HTR-8/SVneo (cell line): ENCODE measurements at places on chromosomes 5 and 9.

GRCh38 chr5:173638126-173639040 lies 21.9 kb upstream of the BOD1 start:
- DNase-seq = no peak

DNA sequence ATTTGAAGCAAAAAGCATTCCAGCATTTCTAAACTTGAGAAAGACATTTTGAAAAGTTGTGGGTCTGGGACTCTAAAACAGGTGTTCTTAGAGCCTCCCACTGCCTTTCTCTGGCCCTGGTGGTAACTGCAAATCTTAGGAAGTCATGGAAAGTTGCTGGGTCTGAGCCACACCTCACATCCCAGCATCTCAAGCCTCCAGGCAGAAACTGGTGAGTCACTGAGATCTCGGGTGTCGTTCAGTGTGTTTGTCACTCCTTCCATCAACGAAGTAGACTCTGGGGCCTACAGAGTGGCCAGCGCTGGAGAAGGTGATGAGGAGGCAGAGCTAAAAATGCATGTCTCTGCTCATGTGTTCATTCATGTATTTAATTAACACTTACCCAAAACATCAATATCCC lies 59.6 kb upstream of the C5orf58 start:
- DNase-seq = peak; percentile 67

DNA sequence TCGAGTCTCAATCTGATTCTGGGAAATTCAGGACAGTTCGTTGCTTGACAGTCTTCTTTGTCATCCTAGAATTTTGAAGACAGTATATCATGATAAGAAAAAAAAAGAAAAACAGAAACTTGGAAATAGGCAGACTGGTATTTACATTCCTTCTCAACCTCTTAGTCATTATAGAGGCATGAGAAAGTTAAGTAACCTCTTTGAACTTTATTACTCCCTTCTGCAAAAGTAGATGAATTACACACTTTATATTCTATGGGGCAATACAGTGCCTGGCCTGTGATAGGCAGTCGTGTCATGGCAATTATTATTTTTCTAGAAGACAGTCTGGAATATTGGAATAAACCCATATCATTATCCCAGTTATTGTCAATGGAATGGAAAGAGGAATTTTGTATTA lies 828.9 kb downstream of the TLR4 start:
- peak; percentile 1 for DNase-seq

- DNase-seq = no peak
Measured at GRCh38 chr9:99031994-99032393, 72.9 kb upstream of the TGFBR1 start.

- no peak for DNase-seq
Measured at GRCh38 chr5:175772747-175773533, 98.4 kb upstream of the CPLX2 start.

DNA sequence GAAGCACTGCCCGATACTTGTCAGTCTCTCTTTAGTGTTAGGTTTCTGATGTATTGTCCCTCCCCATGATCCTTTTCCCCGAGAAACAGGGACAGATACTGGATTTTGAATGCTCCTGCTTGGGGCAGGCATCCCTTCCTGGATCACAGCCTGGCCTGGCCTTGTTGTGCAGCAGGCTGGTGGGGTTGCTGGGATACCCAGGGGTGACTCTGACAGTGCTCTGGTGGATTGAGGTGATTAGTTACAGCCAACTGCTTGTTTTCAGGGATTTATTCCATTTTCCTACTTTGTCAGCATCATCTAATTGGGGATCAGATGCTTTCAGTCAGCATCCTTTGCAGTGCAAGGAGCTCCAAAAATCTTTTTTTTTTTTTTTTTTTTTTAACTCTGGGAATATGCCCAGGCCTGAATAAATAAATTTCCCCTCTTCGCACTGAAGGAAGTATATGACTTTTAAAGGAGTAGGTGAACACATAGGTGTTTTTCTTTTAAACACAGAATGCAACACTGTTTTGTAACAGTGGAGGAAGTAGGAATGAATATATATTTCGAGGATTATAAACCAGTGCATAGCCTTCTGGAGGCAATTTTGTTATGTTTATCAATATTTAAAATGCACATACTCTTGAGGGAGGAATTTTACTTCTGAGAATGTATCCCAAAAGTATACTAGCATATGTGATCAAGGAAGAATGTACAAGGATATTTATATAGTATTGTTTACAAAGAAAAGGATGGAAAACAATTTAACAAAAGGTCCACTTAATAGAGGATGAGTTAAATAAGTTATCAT lies 127.3 kb upstream of the ELL2 start:
- no peak for DNase-seq

- DNase-seq = no peak
Measured at GRCh38 chr5:139740138-139740991, 55.2 kb upstream of the PSD2 start.

- DNase-seq = no peak
Measured at GRCh38 chr5:172690258-172691075, 49.4 kb downstream of the NEURL1B start.

DNA sequence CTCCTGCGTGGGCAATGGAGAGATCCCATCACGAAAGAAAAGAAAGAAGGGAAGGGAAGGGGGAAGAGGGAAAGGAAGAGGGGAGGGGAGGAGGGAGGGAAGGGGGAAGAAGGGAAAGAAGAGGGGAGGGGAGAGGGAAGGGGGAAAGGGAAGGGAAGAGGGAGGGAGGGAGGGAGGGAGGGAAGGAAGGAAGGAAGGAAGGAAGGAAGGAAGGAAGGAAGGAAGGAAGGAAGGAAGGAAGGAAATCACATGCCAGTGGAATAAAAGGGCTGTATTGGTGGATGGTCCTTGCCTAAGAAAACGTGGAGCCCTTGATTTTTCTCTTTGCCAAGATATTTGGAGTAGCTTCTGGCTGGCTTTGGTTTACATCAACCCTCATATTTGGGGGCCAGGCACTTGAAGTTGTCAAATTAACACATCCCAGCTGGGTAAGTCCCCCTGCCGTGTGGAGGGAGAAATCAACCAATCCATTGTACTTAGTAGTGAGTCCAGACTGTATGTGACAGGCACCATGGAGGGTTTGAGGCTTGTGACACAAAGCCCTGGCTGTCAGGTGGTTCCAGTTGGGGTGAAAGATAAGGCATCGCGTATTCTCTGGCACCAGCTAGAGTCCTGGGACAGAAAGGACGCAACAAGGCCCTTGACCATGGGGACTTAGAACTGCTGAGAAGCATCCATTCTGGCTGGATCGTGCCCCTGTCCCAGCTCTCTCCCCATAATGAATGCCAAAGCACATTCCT lies 23.7 kb downstream of the IDNK start:
- DNase-seq = no peak

DNA sequence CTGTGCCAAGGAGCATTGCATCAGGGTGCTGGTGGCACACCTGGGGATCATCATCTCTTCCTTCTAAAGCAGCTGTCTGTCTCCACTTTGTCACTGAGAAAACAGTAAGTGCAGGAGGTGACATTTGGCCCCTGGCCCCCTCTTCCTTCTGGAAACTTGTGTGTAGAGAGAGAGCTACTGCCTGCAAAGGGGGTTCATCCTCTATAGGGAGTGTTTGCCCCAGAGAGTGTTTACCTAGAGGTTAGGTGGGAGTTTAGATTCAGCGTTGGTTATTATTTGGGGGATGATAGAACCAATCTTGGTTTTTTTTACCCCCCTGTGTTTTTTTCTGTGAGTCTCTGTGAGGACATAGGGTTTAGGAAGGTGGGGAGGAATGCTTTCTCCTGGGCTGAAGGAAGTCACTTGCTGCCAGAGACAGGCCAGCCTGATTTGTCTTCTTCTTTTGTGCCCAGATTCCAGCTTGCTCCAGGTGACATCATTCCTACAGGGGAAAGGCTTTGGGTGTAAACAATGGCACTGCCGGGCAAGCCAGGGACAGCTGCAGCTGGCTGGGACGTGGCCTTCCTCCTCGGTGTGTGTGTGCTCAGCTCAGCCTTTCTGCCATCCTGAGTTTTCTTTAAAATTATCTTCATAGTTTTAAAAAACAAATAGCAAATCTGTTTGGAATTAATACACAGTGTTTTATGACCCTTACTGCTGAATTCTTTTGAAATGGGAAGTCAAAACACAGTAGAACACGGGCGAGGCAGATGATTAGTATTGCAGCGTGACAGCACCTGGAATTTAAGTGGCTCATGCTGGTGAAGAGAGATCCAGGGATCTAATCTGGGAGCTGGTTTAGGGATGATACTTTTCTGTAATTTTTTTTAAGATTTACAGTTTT lies 24.5 kb downstream of the PRRC2B start:
- DNase-seq = no peak

GRCh38 chr5:9644630-9645029 lies 14.5 kb upstream of the TAS2R1 start:
- no peak for DNase-seq

DNA sequence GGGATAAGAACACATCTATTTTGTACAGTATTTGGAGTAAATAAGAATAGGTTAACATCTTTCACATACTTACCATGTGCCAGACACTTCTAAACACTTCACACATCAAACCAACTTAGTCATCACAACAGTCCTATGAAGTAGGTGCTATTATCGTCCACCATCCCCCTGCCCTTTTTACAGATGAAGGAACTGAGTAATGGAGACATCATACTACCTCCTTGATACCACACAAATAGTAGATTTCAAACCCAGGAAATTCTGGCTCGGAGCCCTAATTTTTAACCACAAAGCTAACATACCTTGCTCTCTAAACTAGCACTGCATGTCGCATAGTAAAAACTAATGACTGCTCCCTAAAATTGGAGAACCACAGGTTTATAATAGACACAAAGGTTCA lies 4.2 kb upstream of the ZNF366 start:
- no peak for DNase-seq

GRCh38 chr5:138038826-138039225 lies 5.9 kb upstream of the FAM13B start:
- no peak for DNase-seq

- no peak for DNase-seq
Measured at GRCh38 chr5:74141053-74141452, 499.5 kb downstream of the ENC1 start.
